ENCODE measurements at places on chromosomes 7 and 10.

- DNase-seq = no peak
These were observed 90.9 kb upstream of the CHST15 start for GRCh38 chr10:124184208-124184830.

GRCh38 chr10:13788711-13789447 is 202.1 kb downstream of the PRPF18 start:
- DNase-seq = no peak

DNA sequence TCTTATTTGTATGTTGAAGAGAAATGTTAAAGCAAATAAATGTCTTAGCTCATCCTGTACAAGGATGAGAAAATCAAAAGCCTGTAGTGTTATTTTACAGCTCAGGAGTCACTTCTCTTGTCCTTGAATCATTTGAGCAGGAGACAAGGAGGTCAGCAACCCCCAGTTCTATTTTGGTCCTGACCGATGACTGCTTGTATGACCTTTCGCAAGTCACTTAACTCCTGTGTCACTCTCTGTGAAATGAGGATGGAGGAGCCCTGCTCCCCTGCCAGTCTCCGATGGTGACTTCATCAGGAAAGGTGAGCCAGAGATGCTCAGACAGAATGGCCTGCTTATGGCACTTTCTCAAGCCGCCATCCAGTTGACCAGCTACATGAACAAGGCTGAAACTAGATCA is 101.0 kb downstream of the CELF2 start:
- no peak for DNase-seq

DNA sequence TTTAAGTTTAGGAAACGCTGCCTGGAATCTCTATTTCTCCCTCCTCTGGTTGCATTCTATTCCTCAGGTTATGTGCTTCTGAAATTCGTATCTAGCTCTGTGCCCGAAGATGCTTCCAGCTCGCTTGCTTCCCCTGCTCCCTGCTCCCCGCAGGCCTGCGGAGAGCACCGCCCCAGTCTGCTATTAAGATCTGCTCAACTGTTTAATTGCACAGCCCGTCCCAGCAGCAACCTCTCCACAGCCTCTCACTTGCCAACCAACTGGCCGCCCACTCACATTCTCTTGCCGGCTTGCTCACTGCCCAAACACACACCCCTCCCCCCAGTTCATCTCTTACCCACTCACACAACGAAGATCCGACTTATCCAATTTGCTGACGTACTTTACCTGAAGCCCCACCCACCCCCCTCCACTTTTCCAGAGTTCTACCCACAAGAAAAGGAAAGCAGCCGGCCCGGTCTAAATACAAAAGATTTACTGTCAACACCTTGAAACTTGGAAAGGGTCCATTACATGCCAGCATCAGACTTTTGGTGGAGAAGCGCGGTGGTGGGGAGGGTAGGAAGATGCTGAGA is 167.3 kb upstream of the KLF14 start:
- DNase-seq = no peak

All from GM12864 (cell line).